IgD-negative memory B cell (primary cell): ENCODE measurements at places on chromosomes 5 and 9. TPM values are rescaled to one million over a fixed set of nuclear protein-coding genes. Genes with fewer than 3 reads are reported as not detected.

Gene SV2C
- not detected for polyA plus RNA-seq

Gene ASPN
- not detected for polyA plus RNA-seq

Gene SOHLH1
- polyA plus RNA-seq: not detected

Gene RORB
- polyA plus RNA-seq: not detected

Gene PCDHB3
- polyA plus RNA-seq: not detected

Gene IFNA16
- polyA plus RNA-seq: not detected

Gene ZMYND19
- 8.8 TPM for polyA plus RNA-seq

Gene VLDLR
- polyA plus RNA-seq: not detected

Gene DCP2
- polyA plus RNA-seq: 73.7 TPM

Gene GABRA1
- not detected for polyA plus RNA-seq

Gene GPX8
- polyA plus RNA-seq: not detected

Gene OR13C2
- not detected for polyA plus RNA-seq

Gene RAB3C
- polyA plus RNA-seq: 1.7 TPM

Gene CDH6
- polyA plus RNA-seq: not detected

Gene PHYKPL
- 58.1 TPM for polyA plus RNA-seq

Gene ANXA1
- 10.3 TPM for polyA plus RNA-seq

Gene QRFP
- not detected for polyA plus RNA-seq

Gene PCDHB11
- not detected for polyA plus RNA-seq

Gene ORM2
- polyA plus RNA-seq: not detected

Gene IFNB1
- not detected for polyA plus RNA-seq

Gene YTHDC2
- 12.6 TPM for polyA plus RNA-seq

Gene WNK2
- polyA plus RNA-seq: 0.18 TPM

Gene AJM1
- 0.10 TPM for polyA plus RNA-seq

Gene GABRA6
- not detected for polyA plus RNA-seq

Gene ARID3C
- not detected for polyA plus RNA-seq

Gene CER1
- not detected for polyA plus RNA-seq

Gene PRR16
- polyA plus RNA-seq: not detected

Gene CKS2
- 61.3 TPM for polyA plus RNA-seq

Gene RFX3
- 5.0 TPM for polyA plus RNA-seq

Gene ZFP2
- 1.0 TPM for polyA plus RNA-seq

Gene GALNT12
- polyA plus RNA-seq: 0.90 TPM

Gene NR5A1
- polyA plus RNA-seq: not detected

Gene FOXD1
- polyA plus RNA-seq: not detected

Gene FST
- not detected for polyA plus RNA-seq

Gene CDKN2B
- polyA plus RNA-seq: 0.23 TPM

Gene CARD6
- 0.93 TPM for polyA plus RNA-seq

Gene NOXA1
- polyA plus RNA-seq: 1.4 TPM

Gene CCL27
- polyA plus RNA-seq: not detected

Gene FBXO10
- polyA plus RNA-seq: 15.1 TPM

Gene NIM1K
- not detected for polyA plus RNA-seq

Gene SH2D3C
- polyA plus RNA-seq: 76.1 TPM

Gene SPINK7
- polyA plus RNA-seq: not detected

Gene TRIM7
- 0.71 TPM for polyA plus RNA-seq

Gene FGFR4
- 0.38 TPM for polyA plus RNA-seq

Gene KIF20A
- not detected for polyA plus RNA-seq

Gene RBM18
- 19.0 TPM for polyA plus RNA-seq

Gene SLC6A7
- not detected for polyA plus RNA-seq

Gene KIF4B
- not detected for polyA plus RNA-seq

Gene C5orf58
- not detected for polyA plus RNA-seq

Gene MRPS30
- 76.0 TPM for polyA plus RNA-seq

Gene SLC6A19
- not detected for polyA plus RNA-seq

Gene IFNA2
- polyA plus RNA-seq: not detected

Gene MAMDC2
- not detected for polyA plus RNA-seq

Gene SLC6A18
- polyA plus RNA-seq: not detected
